ENCODE measurements at places on chromosomes 3 and 15.

DNA sequence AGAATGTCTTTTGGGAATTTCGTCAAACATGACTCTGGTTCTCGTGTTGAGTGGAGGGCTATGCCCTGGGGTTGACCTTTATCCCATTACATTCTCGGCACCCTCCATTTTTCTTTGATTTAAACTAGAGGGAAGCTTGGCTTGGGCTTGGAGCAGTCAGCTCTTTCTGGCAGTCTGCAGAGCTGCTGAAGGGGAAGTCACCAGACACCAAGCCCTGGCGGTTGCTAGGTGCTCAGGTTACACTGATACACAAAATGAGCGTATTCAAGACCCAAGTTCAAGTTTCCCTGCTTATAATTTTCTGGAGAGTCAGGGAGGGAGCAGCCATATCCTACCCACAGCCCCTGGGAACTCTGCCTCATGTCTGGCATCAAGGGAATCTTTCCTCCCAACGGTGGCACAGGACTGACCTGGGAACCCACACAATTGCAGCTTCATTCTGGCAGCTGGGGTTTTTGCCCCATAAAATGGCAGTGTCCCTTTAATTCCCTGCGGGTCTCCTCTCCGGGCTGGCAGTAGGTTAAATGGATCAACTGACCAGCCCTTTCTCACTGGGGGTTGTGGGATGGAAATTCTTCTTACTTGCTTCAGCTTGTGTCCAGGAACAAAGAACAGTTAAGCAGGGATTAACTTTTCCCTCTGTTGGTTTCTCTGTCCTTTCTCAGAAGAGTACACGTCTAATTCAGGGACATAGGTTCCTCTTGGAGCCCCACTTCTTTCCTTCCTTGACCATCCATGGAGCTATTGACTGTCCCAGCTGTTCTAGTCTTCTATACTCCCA is 110.0 kb upstream of the DLG1 start:
- no peak for DNase-seq

DNA sequence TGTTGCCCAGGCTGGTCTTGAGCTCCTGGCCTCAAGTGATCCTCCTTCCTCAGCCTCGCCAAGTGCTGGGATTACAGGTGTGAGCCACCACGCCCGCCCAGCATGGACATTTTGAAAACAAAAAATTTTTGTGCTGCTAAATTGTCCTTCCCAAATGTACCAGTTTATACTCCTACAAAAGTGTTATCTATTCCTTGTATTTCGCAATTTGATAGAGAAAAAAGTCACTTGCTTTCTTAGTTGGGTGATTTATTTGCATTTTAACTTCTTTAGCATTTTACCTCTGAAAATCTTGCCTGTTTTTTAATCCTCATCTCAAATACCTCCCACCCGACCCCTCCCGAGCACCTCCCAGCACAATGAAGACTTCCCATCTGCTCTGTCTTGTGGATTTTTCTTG is 46.8 kb downstream of the PDE8A start:
- DNase-seq = no peak

GRCh38 chr3:193928354-193929209 is 207.4 kb upstream of the HES1 start:
- DNase-seq = no peak

- DNase-seq = no peak
Measured at GRCh38 chr15:92429378-92430068, 35.8 kb downstream of the ST8SIA2 start.

DNA sequence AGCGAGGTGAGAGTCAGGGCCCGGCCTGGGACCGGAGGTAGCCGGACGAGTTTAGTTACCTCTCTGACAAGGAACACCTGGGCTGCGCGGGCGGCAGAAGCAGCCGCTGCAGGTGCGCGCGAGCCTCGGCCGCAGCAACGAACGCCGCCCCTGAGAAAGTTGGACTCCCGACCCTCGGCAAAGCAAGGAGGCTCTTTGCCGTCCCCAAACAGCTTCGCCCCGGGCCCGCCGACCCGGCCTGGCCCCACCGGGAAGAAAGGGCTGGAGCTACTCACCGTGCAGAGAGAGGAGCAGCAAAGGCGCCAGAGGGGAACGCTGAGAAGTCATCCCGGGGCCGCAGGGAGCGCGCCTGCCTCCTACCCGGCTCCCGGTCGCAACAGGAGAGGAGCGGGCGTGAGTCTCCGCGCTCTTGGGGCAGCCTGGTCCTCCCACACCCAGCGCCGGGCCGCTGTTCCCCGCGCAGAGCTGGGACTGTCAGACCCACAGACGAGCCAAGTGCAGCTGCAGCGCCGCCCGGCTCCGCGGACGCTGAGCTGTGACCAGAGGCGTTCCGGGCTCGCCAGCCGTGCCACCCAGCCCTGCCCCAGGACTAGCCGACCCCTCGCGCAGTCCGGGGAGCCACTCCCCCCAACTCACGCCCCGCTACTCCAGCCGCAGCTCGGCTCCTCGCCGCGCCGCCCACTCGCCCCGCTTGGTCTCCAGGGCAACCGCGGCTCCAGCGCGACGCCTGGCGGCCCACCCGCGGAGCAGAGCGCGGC is at the start of gene IGSF11:
Gene IGSF11, minus strand, starts transcription at position 591 of the 758 bp plus-strand sequence. Its CDS starts 264 bp downstream, at position 327.
- peak; percentile 2 for DNase-seq

All from activated CD4-positive, CD25-positive, alpha-beta regulatory T cell treated with anti-CD3 and anti-CD28 coated beads, Interleukin-2, amount 50 U/mL, for 16 hours (primary cell).